ENCODE measurements at places on chromosomes 12 and 14. TPM values are rescaled to one million over a fixed set of nuclear protein-coding genes. Genes with fewer than 3 reads are reported as not detected.

RNU4-1 gene
- 2,323 TPM for total RNA-seq

GRCh38 chr12:31728289-31728916 is 418 bp downstream of the AMN1 start:
- DNase-seq, result no peak

DNA sequence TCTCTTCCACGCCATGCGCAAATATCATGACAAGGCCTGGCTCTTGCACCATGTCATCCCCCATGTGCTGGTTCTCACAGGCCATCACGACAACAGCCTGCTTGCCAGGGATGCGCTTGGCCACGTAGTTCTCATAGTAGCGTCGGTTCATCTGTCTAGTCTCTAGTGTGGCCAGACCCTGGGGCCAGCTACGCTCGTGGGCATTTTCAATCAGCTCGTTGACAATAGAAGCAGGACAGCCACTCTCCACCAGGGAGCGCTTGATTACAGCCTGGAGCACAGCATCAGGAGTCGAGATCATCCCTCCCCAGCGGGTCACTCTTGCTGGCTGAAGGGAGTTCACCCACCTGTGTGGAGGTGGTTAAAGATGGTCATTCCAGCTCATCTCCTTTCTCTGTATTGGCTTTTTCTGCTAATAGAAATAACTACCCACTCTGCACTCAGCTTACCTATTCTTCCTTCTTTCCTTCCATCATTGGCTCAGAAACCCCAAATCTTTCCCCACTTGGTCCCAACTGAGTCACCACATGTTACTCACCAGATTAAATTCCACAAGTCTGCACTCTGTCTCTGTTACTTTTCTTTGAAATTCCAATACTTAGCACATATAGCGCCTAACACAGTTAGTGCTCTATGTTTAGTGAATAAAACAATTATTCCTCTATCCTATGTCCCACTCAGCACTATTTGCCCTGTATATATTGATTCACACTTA is 15.1 kb downstream of the RNF41 start:
- no peak for DNase-seq

CYP46A1 gene
- 0.76 TPM for total RNA-seq

AGAP2 gene
- 15.8 TPM for total RNA-seq

DNA sequence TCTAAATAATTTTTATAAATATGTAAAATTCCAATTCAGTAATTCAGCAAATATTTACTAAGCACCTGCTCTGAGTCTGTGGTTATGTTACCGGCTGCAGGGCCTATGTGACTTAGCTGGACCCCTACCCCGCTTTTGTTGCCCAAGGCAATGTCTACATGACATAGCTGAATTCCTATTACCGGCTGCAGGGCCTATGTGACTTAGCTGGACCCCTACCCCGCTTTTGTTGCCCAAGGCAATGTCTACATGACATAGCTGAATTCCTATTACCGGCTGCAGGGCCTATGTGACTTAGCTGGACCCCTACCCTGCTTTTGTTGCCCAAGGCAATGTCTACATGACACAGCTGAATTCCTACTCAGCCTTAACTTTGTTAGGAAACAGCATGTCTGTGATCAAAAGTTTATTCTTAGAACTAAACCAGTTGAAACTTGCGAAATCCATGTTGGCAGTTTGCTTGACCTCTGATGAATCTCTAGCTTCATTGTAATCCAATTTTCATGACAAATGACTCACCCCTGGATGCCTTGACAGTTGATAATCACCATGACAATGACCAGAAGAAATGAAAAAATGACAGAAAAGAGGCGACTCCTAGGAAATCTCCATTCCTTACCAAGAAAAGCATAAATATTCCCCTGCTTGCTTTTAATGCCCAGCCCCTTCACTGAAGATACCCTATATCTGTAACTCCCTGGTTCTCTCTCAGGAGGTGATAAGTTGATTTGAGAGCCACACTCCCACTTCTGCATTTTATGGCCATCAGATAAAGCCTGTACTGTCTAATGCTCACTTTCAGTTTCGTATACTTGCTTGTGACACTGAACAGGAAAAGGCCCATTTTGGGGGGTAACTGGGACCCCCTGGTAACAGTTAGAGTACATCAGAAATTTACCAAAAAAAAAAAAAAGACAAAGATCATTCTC is 148.4 kb upstream of the SYT10 start:
- no peak for DNase-seq

- no peak for DNase-seq
These were observed 56.9 kb downstream of the ADGRD1 start for GRCh38 chr12:131010396-131011131.

GRCh38 chr12:103697971-103698751 is 111.1 kb downstream of the STAB2 start:
- DNase-seq, result no peak

DNA sequence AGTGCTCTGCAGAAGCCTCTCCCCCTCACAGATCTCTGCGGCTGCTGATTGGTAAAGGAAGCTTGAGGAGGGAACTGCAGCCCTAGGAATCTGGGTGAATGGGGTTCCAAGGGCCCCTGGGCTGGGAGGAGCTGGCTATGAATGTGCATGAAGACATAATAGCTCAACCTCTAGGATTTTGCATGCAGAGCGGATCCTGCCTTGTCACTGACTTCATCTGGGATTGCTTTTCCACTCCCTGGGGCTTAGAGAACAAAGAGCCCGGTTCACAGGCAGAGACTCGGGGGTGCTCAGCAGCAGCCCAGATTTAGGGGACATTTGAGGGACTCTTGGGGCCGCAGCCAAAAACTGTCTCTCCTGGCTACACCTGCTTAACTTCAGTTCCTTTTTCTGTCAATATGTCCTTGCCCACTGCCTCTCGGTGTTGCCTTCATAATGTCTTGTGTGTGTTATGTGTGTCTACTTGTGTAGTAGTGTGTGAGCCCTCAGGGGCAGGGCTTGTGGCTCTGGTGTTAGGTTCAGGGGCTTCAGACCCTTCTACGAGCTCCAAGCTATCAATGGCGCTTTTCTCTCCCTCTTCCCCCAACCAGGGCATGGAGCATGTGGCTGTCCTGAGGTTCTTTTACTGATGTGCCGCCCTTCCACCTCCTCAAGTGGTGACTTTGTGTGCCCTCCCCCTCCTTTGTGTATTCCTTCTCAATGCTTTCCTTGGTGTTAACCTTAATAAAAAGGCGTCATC is 1.9 kb downstream of the CCDC184 start:
- DNase-seq, result no peak

DNA sequence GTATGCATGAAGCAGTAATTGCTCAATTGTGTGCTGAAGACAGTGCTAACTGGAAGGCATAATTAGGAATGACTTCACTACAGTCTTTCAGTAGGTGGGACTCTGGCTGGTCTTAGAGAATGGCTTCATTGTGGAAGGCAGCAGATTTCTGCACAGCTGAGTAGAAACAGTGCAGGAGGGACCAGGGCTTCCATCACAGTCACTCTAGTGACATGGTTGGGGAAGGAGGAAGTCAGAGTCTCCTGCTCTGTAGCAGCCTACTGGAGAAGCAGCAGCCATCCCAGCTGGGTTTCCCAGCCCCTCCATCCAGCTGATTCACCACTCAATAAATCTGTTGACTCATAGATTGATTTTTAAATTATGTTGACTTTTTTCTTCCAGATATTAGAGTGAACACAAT is 80.6 kb upstream of the DBX2 start:
- DNase-seq, result no peak

GRCh38 chr14:39873791-39874190 is 441.6 kb upstream of the FBXO33 start:
- no peak for DNase-seq
